Renal pelvis (tissue), 12 donors: ENCODE measurements at places on chromosomes 13 and 19. TPM values are rescaled to one million over a fixed set of nuclear protein-coding genes. Genes with fewer than 3 reads are reported as not detected.

DNA sequence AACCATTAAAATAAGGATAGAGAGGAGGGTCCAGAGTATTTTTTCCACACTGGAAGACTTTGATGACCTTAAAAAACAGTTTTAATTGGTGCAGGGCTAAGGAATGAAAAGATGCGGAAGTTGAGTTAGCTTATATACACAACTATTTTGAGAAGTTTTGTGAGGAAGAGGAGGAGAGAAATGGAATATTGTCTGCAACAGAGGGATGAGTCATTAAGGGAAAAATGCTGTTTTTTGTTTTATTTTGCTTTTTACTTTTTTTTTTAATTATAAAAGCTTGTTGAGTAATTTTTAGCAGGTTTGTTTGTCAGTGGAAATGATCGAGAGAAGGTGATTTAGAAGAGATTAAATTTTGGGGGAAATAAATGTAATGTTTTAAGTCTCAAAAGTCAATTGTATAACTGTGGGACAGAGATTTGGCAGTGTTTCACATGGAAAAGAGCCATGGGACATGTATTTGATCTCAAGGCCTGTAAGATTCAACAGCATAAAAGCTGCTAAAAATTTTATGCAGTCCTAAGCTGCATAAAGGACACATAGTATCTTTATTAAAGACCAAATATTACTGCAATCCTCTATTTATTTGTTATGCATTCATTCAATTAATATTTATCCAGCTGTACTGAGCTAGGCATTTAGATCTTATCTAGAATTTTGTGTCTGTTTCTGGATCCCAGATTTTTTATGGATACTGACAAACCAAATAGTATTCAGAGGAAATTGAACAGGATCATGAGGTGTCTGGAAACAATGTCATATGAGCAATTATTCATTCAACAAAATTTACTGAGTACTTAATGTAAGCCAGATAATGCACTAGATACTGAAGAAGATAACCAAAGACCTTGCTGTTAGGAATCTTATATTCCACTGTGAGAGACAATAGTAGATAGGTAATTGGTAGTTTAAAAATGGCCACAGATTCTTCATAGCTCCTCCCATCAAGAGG is 72.7 kb downstream of the DNAJC15 start:
- DNase-seq: no peak

The C19orf73 gene
- 1.1 TPM for polyA plus RNA-seq

DNA sequence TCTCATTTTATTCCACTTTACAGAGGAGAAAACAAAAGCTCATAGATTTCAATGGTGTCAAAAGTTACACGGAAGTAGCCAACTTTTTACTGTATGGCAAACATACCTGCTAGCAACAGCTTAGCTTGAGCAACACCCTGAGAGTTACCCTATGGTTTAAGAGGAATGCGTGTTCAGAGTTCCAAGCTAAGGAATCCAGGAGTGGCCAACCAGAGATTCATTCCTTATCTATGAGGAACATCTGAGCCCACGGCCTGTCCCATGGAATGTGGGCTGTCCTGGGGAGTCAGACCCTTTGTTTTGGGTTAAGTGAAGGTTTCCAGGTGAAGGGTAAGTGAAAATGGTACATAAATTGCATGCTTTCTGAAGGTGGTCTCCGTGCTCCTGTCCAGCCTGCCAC is 67.5 kb downstream of the STARD13 start:
- DNase-seq: no peak

GRCh38 chr19:40144947-40145748 is 46.1 kb upstream of the MAP3K10 start:
- no peak for DNase-seq

The MAP4K1 gene
- 5.6 TPM for polyA plus RNA-seq

The SERPINE3 gene
- 0.14 TPM for polyA plus RNA-seq

- DNase-seq: peak; percentile 82
Observed at GRCh38 chr13:110869805-110870706, 44.8 kb downstream of the ANKRD10 start.

DNA sequence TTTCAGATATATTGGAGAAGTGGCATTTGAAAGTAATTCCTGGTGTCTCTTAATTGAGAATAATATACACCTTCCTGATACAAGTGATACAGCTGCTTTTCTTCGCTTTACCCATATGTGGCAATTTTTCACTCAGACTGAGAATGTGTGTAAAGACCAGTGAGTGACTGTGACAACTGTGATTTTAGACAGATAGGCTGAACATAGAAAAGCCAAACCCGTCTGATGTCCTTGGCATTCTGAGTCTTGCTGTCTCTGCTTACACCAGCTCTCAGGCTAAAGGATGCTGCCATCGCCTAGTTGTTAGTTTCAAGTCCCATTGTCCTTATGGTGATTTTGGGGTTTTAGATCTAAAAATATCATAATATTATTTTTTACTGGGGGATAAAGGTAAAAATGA is 492.6 kb downstream of the RFC3 start:
- no peak for DNase-seq

The S1PR5 gene
- 1.2 TPM for polyA plus RNA-seq

GRCh38 chr19:35029737-35030256 is 473 bp upstream of the SCN1B start:
- no peak for DNase-seq

DNA sequence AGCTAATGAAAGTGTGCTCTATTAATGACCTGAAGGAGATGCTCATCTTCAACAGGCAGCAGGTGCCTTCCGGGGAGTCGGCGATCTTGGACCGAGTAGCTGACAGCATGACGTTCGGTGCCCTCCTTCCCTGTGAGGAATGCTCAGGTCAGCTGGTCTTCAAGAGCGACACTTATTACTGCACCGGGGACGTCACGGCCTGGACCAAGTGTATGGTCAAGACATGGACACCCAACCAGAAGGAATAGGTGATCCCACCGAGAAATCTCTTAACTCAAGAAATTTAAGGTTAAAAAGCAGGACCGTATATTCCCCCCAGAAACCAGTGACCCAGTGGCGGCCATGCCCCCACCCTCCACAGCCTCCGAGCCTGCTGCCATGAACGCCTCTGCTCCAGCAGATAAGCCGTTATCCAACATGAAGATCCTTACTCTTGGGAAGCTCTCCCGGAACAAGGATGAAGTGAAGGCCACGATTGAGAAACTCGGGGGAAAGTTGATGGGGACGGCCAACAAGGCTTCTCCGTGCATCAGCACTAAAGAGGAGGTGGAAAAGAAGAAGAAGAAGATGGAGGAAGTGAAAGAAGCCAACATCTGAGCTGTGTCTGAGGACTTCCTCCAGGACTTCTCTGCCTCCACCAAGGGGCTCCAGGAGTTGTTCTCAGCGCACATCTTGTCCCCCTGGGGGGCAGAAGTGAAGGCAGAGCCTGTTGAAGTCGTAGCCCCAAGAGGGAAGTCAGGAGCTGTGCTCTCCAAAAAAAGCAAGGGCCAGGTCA is 22.8 kb upstream of the ANKRD10 start:
- no peak for DNase-seq

DNA sequence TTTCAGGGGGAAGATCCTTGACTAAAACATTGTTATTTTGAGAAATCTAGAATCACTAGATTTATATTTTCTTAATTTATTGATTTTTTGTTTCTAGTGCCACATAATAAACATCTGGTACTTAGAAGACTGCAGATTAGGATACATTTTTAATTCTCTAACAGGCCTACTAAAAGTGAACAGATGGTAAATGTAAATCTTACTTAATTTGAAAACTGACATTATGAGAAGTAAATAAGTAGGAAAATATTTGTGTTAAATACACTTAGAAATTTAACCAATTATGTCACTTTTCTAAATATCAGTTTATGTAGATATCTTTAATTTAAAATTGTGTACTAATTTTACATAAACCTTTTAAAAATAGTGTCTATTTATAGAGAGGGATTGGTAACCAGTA is 2255.6 kb upstream of the PCDH20 start:
- no peak for DNase-seq

GRCh38 chr13:43880214-43880855 is 631 bp downstream of the LACC1 start:
- peak; percentile 5 for DNase-seq
